ENCODE measurements at places on chromosomes 6 and 20.
A peak's percentile ranks its signal among the peaks of the same experiment; 100 is the strongest.

- DNase-seq = no peak
Observed at GRCh38 chr6:112215488-112216284, 38.7 kb downstream of the LAMA4 start.

DNA sequence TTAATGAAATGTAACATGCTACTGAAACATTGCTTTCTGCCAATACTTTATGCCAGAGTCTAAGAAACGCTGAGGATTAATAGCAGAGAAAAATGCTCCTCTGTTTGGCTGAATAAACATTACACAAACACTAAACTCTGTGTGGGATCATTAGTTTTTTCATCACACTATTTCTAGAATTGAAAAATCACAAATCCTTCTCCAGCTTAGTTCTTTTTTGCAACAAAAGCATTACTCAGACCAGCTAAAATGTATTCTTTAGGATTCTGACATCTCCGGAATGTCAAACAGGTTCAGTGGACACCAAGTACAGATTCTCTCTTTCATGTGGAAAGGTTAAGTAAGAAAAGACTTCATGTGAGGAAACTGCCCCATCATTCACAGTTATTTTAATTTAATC, 226.9 kb downstream of the SIM1 start:
- no peak for DNase-seq

DNA sequence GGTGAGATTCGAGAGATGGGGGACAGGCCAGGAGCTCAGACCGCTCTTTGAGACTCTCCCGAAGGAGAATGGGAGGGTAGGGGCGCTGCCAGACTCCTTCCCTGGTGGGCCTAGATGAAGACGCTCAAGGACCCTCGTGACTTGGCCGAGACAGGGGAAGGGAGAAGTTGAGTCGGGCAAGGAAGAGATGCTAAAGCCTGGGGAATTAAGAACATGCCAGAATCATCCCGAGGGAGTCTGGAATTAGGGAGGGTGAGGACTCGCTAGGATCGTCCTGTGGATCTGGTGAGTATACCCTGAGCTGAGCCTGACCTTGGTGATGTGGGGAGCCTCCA, 529 bp downstream of the UBE2C start:
- no peak for DNase-seq

DNA sequence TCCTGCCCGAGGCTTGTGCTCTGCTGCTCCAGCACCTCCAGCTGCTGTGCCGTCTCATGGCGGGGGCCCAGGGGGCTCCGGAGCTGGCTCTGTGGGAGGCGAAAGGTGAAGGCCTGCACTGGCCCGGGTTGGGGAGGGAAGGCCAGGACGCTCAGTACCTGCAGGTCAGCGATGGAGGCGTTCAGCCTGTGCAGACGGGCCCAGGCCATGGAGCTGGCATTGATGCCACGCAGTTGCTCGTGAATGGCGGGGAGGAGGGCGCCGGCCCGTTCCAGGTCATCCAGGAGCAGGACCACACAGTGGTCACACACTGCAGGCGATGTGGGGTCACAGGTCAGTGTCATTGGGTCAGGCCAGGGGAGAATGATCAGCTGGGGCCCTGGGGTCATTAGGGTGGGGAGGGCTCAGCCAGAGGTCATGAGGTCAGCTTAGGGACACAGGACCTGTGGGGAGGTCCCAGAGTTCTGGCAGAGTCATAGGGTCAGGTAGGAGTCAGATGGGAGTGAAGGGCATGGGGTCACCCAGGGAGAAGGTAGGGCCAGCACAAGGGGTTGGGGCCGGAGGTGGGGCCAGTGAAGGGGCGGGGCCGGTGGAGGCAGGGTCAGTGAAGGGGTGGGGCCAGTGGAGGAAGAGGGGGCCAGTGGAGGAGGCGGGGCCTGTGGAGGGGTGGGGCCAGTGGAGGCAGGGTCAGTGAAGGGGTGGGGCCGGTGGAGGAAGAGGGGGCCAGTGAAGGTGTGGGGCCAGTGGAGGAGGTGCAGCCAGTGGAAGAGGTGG, 18.0 kb downstream of the ADRM1 start:
- no peak for DNase-seq

GRCh38 chr20:31861385-31862156, 8.8 kb downstream of the DUSP15 start:
- DNase-seq = peak; percentile 19

GRCh38 chr20:36465109-36466080, 75.9 kb upstream of the MYL9 start:
- no peak for DNase-seq

GRCh38 chr6:159809149-159809548, 9.1 kb downstream of the PNLDC1 start:
- DNase-seq = no peak

DNA sequence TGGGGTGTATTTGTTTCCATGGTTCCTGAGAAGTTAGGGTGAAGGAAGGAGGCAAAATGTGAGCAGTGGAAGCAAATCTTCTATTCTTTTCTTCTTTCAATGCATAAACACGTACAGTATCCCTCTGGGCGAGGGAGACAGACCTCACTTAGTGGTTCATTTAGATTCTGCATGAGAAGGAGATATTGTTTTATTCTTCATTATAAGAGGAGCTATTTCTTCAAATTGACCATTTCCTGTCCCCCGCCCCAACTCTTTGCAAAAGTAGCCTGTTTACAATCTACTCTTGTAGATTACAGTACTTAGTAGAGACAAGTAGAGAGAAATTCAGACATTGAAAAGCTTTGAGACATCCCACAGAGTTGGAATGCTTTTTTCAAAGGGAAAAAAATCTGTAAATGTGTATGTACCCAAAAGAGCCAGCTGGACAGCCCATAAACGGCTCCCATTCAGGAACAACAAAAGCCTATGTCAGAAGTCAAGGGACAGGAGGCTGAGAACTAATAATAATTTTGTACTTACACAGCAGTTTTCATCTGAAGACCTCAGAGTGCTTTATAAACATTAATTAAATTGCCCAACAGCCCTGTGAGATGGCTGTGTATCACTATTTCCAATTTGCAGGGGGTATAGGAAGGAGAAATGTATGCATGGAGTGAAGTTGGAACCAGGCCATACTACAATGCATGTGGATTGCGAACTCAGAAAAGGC, 23.9 kb downstream of the CD83 start:
- DNase-seq = no peak

DNA sequence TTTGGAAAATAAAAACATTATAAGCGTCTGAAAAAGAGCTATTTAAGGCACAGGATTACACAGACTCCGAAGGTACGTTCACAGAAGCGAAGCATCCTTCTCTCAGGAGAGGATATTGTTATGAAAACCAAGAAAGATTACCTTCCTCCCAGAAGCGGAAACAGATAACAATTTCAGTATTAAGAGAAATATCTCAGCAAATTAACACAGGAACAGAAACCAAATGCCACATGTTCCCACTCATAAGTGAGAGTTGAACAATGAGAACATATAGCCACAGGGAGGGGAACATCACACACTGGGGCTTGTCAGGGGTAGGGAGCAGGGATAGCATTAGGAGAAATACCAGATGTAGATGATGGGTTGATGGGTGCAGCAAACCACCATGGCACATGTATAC, 109.7 kb downstream of the CDK19 start:
- DNase-seq = no peak

- peak; percentile 47 for DNase-seq
Observed at GRCh38 chr20:20362774-20363433, 5.0 kb upstream of the INSM1 start.

DNA sequence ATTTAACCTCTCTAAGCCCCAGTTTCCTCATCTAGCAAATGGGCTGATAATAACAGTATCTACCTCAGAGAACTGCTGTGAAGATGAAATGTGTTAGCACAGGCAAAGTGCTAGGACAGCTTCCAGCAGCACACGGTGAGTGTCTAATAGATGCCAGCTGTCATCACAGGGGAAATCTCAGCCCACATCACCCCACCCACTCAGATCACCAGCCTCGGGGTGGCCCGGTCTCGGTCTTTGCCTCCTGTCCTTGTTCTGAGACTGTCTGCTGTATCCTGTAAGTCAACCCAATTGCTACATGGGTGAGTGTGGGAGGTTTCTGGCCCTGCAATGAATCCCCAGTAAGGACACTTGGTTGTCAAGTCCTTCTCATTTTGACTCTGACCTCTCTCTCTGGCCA, 99.5 kb upstream of the ZNFX1 start:
- DNase-seq = no peak

GRCh38 chr6:105522626-105523322, 119.9 kb upstream of the PREP start:
- DNase-seq = no peak

GRCh38 chr6:160987265-160987664, 4.3 kb upstream of the MAP3K4 start:
- DNase-seq = no peak

DNA sequence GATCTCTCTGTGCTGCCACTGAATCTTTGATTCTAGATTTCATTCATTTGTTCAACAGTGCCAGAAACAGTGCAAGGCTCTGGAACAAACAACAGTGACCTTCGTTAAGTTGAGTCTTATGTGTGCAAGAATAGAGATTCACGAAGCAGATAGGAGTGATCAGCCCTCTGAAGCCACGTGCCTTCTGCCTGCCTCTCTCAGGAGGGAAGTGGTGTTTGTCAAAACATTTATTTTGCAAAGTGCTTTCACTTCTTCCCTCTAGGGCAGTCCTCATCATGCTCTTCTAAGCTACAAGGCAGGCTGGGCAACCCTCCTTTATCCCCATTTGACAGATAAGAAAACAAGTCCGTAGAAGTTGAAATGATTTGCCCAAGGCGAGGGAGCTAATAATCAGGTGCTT, 204.3 kb downstream of the TFAP2C start:
- DNase-seq = no peak

DNA sequence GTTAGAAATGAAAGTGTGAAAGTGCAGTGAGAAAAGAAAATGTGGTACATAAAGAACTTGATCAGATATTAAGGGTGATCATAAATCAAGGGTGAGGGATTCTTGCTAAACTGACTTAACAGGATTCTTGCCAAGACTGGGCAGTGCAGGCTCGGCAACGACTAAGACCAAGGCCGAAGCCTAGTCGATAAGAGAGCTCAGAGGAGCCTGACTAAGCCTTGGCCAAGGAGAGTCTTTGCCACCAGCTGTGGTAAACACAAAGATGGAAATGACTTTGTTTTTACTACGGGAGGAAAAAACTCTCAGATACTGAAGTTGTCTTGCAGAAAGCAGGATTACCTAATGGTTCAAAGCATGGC, 196.6 kb downstream of the LY86 start:
- DNase-seq = no peak

DNA sequence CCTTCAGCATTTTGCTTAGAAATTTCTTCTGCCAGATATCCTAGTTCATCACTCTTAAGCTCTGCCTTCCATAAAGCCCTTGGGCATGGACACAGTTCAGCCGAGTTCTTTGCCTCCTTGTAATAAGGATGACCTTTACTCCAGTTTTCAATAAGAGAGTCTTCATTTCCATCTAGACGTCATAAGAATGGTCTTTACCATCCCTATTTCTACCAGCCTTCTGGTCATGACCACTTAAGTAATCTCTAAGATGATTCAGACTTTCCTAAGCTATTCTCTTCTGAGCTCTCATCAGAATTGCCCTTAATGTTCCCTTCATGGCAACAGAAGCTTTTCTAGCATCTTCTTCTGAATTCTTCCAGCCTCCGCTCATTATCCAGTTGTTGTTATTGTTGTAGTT, 126.1 kb downstream of the TFAP2C start:
- no peak for DNase-seq

DNA sequence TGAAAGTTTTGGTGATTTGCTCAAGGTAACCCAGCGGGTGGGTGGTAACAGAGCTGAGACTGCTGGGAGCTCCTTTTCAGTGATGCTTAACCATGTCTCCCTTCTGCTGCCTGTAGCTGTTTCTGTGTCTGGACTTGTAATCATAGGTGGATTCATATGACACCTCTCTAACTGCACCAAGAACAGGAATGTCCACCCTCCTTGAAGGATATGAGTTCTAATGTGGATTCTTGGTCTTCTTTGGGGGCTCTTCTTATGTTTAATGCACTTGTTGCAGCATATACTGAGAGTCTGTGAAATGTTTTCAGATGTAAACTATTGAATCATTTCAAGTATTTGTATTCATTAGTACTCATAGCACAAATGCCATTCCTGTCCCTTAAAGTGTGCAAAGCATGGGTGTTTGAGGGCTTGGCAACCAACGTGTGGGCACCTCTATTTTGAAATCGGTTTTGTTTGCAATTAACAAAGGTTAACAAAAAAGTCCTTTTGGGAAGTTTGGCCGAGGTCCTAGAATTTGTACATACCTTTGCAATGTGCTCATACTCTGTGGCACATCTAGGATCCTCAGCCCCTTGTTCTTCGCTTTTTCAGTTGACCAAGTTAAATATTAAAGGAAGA, 138.0 kb downstream of the SOX4 start:
- DNase-seq = no peak

DNA sequence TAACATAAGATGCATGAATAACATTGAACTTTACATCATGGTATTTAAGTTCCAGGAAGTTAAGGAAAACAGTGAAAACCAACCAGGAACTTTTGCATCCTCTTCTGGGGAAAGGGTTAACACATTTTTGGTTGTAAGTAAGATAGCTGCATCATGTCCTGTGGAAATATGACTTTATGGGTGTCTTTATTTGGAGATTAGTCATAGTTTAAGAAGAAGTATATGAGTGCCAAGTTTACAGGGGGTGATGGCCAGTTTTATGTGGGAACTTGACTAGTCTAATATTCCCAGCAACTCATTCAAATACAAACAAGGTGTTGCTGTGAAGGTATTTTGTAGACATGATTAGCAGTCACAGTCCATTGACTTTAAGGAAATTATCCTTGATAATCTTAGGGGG, 78.0 kb downstream of the PDE10A start:
- DNase-seq = no peak

- DNase-seq = no peak
Observed at GRCh38 chr6:107156617-107157016, 41.3 kb upstream of the BEND3 start.

GRCh38 chr20:58832457-58832856, 18.2 kb downstream of the GNAS-AS1 start:
- DNase-seq = no peak

DNA sequence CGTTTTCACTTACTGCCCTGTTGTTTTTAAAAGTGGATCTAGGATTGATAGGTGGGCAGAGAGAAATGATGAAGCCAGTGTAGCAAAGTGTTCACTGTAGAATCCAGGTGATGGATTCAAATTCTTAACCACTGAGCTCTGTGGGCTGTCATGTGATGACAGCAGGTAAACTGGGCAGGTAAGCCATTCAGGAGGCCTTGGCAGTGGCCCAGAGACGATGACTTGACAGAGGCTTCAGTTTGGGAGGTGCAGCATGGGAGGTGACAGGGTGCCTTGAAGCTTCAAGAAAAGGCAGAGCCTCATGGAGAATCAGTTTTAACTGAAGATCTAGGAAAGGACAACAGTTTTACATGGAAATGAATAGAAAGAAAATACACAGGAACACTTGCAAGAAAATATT, 2.0 kb downstream of the NAA20 start:
- no peak for DNase-seq
